ENCODE measurements at places on chromosomes 16 and 17.
A peak's percentile ranks its signal among the peaks of the same experiment; 100 is the strongest.

DNA sequence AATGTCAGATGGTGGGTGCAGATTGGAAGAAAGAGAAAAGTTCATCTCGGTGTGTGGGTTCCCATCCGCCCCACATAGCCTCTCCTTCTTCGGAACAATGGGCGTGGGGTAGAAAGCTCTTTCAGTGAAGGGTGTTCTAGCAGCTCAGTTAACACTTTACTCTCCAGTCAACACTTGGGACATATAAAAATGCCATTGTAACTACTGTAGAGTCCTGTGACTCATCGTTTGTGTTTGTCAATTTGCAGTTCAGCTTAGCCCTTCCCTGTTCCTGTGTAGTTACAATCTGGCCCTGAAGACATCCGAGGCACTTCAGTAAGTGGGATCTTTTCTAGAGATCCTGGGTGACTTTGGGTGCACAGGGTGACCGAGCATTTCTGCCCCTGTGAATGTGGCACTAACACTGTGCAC, 11.5 kb upstream of the CLEC18C start:
- peak; percentile 90 for DNase-seq

- no peak for DNase-seq
These were observed 12.7 kb downstream of the ELMO3 start for GRCh38 chr16:67211674-67212073.

GRCh38 chr16:79009896-79010295, 590.6 kb downstream of the MAF start:
- no peak for DNase-seq

- peak; percentile 58 for DNase-seq
These were observed 32.1 kb downstream of the ABR start for GRCh38 chr17:1147664-1148063.

- DNase-seq: peak; percentile 81
These were observed 7.9 kb upstream of the NAGPA start for GRCh38 chr16:5041600-5042133.

DNA sequence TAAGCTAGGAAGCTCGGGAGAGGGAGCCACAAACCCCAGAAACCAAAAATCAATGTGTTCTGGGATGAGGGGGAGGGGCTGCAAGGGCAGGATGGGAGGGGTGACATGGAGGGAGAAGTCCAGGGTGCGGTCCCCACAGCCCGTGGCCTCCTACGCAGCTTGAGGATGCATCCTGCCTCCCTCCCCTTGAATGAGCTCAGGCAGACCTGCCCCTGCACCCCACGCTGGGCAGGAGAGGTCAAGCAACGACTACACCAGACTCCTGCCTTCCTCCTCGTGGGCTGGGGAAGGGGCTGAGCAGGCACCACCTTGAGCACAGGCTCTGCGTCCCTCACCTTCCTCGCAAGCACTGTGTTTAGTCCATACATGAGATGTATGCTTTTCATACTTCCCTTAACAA, 3.9 kb downstream of the ANKRD13B start:
- no peak for DNase-seq

- DNase-seq: peak; percentile 25
These were observed at the start of gene KRT17 for GRCh38 chr17:41624208-41625101. Gene KRT17, minus strand, starts transcription at chr17:41624575. Its CDS starts 66 bp downstream, at chr17:41624509.

DNA sequence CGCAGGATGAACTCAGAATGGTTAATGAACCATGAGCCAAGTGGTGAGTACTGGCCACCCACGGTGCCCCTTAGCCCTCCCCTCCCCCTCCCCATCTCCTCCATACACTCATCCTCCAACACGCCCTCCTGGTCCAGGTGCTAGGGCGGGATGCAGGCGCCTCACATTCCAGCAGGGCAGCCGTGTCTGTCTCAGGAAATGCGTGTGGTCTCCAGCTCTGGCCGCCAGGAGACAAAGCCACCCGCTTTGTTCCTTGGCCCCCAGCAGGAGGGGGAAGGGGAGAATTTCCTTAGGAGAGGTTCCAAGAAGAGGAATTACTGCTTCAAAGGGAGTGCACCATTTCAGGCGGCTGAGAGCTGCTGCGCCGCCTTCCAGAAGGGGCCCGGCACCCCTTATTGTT, 29.7 kb upstream of the RMI2 start:
- peak; percentile 69 for DNase-seq

GRCh38 chr16:87641721-87642120, 39.4 kb downstream of the JPH3 start:
- no peak for DNase-seq

- no peak for DNase-seq
These were observed 621.1 kb downstream of the CDH8 start for GRCh38 chr16:61415126-61415525.

DNA sequence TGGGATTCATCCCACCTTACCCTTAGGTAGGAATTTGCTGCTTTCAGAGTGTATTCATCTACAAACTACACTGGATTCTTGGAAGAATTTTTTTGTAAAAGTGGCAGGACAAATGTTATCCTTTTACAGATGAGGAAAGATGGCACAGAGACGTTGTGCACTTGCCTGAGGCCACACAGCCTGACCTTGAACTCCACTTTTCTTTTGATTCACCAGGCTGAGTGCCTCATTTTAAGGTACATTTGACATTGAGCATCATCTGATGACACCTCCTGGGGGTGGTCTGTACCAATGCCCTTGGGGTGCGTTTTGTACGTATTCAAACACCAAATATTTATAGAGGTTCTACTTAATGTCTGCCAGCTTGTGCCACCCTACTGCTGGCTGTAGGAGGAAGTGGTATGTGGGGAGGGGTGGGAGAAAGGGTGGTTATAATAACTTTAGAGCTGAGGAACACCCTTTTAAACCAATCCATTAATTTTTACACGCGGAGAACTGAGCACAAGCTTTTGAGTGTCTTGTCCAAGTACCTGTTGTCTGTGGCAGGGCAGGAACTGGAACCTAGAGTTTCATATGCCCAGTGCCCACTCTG, 29.1 kb downstream of the HS3ST3B1 start:
- DNase-seq: no peak

DNA sequence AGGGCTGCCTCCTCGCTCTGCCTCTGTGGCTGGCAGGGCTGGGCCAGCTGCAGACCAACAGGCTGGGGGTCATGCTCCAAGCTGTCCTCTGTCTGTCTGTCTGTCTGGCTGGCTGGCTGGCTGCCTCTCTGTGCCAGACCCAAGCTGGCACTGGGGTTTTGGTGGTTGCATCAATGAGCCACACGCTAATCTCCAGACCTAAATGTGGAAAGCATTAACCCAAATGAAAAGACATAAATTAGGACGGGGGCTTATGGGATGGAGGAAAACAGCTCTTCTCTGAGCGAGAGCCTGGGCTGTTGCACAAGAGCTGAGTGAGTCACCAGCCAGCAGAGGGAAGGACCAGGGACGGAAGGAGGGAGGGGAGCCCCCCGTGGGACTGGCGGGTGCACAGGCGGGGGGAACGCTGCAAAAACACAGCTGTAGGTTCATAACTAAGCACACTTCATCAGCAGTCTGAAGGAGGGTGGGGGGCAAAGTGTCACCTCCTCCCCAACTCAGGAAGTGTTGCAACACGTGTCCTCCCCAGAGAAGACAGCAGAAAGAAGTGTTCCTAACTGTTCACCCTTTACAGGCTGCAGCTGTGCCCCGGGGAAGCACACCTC, 83.4 kb downstream of the GAS7 start:
- DNase-seq: peak; percentile 96

DNA sequence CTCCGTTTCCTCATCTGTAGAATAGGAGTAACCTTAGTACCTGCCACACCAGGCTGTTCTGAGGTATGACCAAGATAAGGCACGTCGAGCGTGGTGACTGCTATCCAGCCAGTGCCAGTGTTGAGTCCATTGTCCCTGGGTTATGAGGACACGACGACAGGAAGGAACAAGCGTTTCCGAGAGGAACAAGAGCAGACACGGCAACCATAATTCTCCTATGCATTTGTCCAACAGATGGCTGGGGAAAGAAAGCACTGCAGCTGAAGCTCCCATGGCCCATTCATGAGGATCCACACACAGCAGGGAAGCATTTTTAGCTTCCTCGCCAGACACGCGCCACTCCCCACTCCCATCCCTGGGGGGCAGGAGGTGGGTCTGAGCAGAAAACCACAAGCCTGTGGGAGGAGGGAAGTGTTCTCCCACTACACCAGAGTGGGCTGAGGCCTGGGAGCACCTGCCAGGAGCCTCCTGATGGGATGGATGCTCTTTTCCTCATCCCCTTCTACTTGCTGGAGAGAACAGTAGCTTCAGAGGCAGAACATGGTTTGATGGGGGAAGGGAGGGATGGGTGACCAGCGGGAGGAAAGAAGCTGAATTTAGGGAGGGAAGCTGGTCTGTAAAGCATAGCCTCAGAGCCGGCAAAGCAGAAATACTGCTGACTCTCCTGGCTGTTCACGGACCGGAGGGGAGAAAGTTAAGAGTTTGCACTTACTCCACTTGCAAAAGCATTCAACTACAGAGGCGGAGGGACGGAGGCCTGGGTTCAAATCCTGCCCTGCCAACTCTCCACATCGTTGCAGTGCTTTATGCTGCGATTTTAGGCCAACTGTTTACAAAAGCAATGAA, 2.7 kb downstream of the COTL1 start:
- no peak for DNase-seq

DNA sequence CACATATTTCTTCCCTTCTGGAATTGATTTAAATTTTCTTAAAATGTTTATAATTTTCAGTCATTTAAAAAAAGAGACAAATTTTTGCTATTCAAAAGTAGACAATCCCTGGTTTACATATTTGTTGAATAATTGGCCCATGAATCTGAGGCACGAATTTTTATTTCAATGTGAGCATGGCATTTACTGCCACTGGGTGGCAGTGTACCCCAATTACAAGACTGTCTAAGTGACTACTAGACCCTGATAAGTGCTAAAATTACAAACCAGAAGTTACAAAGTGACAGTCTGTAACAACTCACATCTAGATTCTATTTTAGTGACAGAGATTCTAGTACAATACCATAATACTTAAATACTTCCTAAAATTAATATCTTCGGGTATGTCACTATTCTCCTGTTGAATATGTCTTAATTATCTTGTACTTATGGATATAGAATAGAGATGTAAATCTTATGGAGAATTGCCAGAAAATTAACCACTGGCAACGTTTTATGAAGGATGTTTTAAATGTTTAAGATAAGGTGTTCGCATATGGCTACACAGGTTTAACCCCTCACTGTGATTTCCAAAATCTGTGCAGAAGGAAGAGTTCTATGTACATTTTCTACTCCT, 235.8 kb downstream of the MAP2K4 start:
- peak; percentile 63 for DNase-seq

GRCh38 chr16:85853547-85854545, 45.1 kb upstream of the IRF8 start:
- DNase-seq: no peak

DNA sequence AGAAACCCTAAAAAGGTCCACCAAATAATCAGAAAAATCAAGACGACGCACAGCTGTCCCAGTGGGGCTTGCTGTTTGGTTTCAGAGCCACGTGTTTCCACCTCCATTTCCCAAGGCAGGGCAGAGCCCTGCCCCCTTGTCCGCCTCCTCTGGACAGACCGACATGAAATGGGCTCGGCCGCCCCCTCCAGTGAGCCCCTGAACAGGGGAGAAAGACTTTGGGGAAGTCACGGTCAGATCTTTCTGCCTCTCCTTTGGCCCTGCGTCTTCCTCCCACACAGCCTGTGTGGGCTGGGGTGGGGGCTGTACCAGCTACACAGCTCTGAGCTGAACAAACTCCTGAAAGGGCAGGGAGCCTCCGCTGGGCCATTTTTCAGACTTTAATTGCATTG, 230.7 kb downstream of the ENGASE start:
- DNase-seq: no peak

- DNase-seq: peak; percentile 88
These were observed 12.9 kb upstream of the SEC14L1 start for GRCh38 chr17:77127735-77128361.

DNA sequence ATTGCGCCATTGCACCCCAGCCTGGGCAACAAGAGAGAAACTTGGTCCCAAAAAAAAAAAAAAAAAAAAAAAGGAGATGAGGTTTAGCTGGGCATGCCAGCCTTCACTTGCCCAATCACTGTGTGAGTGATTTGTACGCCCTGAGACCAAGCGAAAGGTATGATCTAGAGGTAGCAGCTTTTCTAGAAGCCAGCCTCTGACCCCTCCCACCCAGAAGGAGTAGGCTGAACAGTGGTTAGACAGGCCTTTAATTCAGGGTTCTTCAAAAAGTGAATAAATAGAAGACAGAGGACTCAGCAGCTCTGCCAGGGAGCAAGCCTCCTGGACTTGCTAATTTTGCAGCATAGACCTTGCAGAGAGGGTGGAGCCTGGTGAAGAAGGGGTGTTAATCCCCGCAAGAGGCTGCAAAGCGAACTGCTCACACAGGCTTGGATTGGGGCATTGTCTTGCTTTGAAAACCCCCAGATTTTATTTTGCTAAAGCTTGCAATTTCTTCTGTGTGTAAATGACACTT, 7.1 kb upstream of the CYTH1 start:
- DNase-seq: no peak

DNA sequence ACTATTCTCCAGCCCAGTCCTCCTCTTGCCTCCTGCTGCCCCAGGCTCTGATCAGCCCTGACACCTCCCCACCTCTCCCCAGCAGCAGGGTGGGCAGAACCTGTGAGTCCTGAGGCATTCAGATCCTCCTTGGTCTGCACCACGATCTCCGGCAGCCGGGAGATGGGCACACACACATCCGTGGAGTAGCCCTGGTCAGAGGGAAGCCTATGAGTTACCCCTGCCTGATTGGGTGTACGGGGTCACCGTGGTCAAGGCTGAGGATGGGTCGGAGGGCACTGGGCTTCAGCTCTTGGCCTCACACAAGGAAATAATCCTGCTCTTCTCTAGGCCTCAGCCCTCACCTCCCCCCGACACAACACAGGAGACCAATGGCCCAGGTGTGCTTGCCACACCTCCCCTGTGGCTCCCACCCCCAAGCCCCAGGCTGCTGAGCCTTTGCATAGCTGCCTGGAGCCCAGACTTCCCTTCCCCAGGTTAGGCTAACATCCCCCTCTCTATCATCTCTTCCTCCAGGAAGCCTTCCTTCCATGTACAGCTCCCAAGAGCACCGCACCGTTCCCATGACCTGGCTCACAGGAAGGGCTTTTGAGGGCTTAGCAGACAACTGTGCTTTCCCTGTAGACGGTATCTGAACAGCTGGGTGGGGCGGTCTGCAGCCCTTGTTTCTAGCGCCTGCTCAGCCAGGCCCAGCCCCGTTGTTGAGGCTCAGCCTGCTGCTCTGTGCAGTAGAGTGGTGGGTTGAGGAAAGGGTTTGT, 3.7 kb downstream of the LDHD start:
- no peak for DNase-seq

- no peak for DNase-seq
These were observed 18.8 kb upstream of the GLG1 start for GRCh38 chr16:74625500-74626350.

DNA sequence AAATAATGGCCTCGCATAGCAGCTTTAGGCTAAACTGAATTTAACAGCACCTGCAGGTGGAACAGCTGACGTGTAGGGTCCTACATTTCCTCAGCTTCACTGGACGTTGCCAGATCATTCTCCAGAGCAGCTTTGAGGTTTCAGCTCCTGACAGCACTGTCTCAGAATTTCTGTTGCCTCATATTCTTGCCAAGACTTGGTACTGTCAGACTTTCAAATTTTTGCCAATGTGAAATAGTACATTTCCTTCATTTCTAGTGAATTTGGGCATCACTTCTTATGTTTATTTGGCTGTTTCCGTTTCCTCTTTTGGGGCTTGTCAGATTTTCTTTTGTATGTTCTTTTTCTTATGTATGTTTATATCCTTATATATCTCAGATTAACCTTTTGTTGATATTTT, 48.7 kb downstream of the MRTFB start:
- no peak for DNase-seq
